Fibroblast of the aortic adventitia (primary cell): ENCODE measurements at places on chromosomes 7 and 10.

DNA sequence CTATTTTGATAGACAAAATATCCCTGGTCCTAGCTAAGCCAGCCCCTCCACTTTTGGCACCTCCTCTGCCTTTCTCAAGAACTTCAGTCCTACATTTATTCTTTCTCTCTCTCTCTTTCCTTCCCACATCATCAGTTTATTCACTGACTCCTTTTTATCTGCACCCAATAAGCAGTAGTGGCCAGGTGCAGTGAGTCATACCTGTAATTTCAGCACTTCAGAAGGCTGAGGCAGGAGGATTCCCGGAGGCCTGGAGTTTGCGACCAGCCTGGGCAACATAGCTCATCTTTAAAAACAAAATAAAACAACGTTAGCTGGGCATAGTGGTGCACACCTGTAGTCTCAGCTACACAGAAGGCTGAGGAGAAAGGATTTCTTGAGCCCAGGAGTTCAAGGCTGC, 19.4 kb upstream of the NRP1 start:
- DNase-seq = no peak

GRCh38 chr10:2874963-2875362, 192.4 kb upstream of the PFKP start:
- DNase-seq = no peak

DNA sequence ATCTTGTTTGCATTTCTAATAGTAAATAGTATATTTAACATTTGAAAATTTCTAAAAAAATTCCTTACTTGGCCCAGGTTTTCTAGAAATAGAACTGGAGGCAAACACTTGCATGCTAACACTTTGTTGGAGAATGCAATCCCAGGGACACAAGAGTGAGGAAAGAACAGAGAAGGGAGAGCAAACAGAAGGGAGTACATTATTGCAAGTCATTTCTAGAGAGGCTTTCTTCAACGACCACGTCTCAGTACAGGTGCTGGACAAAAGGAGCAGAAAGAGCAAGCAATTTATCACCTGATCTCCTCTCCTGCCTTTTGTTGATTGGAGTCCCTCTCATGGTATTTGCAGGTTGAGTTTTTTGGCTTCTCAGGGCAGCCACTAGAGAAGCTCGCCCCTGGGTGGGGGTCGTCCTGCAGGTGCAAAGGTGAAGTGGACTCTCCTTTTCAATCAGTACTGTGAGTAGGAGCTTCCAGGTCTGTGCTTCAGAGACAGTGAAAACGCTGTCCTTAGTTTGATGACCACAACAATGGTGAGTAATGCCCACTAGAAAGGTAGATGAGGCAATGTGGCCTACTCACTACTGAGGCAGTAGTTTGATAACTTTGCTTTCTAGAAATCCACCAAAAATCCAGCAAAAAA, 5.2 kb downstream of the CPED1 start:
- DNase-seq = peak; percentile 61

- no peak for DNase-seq
These were observed 2.2 kb upstream of the ASCC1 start for GRCh38 chr10:72218325-72218724.

GRCh38 chr10:72598769-72599701, 26.8 kb downstream of the MICU1 start:
- DNase-seq = peak; percentile 16

GRCh38 chr7:41818765-41819398, 116.0 kb upstream of the INHBA start:
- DNase-seq = no peak

DNA sequence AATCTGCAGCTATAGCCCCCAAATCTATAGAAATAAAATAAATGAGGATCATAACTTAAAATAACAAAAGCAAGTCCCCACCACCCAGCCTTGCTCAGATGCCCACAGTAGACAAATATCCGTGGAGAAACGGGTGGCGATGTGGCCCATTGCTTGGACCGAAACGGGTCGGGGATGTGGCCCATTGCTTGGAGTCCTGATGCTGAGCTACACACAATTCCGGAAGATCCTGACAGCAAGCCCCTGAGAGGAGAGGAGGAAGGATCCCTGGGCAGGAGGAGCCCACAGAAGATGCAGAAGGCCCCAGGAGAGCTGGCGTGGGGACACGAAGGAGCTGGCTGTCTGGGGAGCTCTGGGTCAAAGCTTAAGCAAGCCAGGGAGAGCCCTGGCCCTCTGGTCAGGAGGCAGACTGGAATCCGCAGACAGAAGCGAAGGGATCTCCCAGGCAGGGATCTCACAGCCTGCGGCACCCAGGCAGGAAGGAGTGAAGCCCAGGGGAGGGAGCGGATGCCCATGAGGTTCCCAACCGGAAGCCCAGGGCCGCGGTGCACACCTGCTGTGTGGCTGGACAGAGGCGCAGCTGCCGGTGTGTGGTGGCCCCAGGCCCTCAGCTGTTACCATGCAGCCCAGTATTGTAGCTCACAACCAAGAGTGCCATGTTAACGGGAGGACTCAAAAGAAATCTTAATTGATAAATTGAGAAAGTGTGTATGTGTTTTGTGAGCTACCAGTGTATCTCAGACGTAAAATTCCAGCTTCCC, 138.8 kb downstream of the ADARB2 start:
- no peak for DNase-seq

DNA sequence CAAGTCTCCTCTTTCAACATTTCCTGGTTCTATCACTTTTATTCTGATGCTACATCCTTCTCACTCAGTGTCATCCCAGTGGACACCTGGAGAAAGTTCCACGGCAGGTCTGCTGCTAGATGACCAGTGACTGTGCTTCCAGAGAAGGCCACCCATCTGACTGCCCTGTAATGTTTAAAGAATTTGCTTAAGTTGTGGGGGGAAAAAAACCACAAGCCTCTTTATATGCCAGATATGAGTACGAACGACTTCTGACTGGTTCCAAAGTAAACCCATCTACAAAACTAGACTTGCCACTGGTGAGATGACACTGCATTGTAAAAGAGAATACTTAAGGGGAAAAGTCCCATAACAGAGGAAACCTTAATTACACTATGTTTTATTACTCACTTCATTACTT, 69.6 kb upstream of the VWC2 start:
- DNase-seq = no peak

DNA sequence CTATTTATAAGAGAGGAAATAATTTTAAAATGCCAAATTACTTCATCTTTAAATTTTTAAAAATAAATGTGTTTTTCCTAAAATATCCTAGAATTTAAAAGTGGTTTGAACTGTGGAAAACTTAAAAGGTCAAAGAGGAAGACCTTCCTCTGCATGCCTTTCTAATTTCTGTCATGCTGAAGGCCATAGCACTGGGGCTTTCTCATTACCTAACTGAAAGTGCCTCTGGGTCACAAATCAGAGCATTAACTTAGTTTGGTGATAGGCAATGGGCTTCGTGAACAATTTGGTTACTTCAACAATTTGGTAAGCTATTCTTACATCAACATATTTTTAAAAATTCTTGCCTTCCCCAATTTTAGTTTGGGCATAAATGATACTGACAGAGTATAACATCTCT, 100.2 kb upstream of the SAMD8 start:
- no peak for DNase-seq
